ENCODE measurements at places on chromosomes 12 and 14.

- DNase-seq: no peak
Measured at GRCh38 chr12:26318661-26319068, 123.3 kb downstream of the SSPN start.

GRCh38 chr14:96270565-96271420, 14.8 kb downstream of the BDKRB1 start:
- DNase-seq: no peak

GRCh38 chr12:7019043-7019569, 830 bp upstream of the LPCAT3 start:
- no peak for DNase-seq

- no peak for DNase-seq
Measured at GRCh38 chr12:94183708-94184379, 35.5 kb downstream of the PLXNC1 start.

- DNase-seq: no peak
Measured at GRCh38 chr14:54301359-54301758, 95.4 kb upstream of the CDKN3 start.

DNA sequence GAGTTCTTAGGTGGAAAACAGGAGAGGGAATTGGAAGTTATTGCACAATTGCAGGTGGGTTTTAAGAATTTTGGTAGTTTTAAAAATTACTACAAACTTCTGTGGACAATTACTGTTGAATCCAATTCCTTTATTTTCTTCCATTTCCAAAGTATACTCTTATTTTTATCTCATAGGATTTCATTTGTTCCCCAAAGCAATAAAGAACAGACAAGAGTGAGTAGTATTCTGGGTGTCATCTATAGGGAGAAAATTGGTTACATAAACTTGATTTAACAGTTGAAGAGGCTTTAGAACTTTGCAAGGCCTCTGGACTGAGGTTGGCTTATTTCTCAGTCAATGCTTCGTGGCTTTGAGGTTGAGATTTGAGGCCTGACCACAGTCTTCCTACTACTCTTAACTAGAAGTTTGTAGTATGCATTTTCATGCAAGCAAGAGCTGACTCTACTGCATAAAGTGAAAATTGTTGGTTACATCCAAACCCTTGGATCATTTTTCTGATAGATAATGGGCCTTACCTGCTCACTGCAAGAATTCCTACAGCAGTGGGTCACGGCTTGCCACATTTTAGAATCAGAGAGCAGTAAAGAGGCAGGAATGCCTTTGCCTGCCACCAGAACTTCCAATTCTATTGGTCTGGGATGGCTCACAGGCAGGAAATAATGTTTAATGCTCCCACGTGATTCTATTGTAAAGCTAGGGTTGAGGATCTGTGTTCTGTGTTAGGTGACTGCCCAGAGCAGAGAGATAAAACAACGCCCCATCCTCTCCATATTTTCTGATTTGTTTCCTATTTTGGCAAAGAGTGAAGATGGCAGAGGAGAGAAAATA, 270.5 kb downstream of the TTC6 start:
- no peak for DNase-seq

- DNase-seq: no peak
Measured at GRCh38 chr14:69005432-69006148, 26.5 kb upstream of the ACTN1 start.

DNA sequence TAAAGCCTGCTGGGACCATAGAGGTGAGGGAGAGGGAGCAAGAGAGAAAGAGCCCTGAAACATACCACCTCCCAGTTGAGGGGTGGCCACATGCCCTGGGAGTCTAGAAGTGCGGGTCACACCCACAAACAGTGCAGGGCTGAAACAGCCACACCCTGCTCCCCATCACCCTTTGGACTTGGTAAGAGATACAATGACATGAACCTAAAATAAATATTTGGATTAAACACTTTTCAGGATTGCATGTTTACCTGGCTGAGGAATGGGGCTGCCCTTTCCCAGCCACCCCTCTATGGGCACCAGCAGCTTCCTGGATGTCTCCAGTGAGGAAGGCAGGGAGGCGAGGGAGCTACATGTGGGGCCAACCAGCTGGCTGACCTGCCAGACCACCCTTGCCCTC, 39.0 kb upstream of the TC2N start:
- DNase-seq: no peak

- no peak for DNase-seq
Measured at GRCh38 chr12:106226884-106227640, 20.8 kb downstream of the CKAP4 start.

DNA sequence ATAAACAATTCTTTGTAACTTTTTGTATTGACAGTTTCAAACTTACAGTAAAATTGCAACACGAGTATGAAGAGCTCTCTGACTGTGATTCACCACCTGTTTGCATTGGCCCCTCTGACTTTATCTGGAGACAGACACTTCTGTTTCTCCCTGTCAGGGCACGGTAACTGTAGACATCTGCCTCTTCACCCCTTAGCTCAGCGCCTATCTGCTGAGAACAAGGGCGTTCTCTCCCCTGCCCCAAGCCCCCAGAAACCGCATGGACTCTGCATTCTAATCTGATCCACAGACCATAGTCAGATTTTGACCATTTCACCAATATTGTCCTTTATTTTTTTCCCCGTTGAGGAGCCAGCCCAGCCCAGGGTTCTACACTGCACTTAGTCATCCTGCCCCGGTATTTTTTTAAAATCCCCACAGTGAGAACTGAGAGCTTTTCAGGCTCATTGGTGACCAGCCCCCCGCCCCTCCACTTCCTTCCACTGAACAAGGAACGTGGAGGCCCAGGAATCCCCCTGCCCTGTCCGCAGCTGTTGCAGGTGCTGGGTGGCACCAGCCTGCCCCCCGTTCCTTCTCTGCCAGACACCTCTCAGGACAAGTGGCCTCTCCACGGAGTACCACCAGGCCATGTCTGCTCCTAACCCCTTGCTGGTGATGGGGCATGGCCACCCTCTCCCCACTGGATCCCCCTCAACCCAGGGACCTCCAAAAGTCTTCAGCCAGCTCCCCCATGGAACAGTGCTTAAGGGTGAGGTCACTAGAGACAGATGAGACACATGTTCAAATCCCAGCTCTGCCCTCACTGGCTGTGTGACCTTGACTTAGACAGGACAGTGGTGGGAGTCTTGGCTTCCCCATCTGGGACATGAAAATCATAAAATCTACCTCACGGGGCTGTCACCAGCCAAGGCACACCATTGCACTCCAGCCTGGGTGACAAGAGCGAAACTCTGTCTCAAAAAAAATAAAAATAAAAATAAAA, 11.2 kb downstream of the RHOF start:
- DNase-seq: no peak

DNA sequence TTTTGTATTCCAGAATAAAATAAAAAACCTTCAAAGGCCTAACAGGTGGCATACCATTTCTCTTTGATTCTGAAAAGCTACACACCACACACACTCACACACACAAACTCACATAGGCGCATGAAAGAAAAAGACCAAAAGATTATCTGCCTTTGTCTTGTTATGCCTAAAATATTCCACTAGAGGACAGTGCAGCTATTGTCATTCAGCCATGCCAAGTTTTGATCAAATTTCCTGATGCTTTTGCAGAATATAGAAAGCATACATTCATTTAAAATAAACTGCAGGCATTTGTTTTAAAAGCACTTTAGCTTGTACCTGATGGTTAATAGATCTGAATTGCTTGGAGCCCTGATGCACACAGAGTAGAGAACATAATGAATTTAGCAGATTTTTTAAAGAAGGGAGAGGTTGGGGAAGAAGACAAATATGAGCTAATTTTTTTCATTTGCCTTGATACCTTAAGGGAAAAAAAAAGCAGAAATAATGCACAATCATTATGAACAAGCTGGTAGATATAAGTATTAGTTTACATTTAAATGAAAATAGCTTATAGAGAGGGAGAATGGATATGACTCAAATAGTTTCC, 1766.9 kb upstream of the SEL1L start:
- DNase-seq: no peak

DNA sequence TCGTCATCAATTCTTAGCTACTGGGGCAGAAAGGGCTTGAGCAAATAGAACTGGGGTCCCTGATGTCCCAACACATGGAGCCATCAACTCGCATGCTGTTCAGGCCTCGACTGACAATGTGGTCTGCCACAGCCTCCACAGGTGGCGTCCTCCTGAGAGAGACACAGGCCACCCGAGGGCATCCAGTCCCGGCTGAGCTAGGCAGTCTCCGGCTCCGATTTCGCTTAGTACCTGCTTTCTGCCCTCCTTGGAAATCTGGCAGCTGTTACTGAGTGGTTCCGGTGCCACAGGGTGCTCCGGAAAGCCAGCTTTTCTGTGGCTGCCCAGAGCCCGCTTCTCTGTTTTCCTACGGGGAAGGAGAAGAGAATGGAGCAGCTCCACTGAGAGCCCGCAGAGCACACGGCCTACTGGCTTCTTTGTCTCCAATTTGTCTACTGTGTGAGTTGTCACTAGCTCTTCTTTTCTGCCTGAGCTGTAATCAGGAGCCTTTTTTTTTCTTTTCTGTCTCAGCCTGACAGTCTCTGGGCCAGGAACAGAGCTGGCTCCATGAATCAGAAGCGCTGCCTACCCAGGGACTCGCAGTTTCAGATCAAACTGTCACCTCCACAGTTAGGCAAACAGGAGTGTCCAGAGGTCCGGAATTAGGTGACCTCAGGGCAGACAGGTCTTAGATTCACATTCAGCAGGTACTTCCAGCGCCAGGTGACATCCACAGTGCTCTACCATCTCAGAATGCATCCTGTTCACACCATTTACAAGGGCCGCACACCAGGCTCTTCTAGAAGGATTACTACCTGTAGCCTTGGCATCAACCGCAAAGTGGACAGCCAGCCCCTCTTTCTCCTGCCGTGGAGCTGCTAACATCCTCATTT, 73.3 kb downstream of the MOK start:
- DNase-seq: no peak

DNA sequence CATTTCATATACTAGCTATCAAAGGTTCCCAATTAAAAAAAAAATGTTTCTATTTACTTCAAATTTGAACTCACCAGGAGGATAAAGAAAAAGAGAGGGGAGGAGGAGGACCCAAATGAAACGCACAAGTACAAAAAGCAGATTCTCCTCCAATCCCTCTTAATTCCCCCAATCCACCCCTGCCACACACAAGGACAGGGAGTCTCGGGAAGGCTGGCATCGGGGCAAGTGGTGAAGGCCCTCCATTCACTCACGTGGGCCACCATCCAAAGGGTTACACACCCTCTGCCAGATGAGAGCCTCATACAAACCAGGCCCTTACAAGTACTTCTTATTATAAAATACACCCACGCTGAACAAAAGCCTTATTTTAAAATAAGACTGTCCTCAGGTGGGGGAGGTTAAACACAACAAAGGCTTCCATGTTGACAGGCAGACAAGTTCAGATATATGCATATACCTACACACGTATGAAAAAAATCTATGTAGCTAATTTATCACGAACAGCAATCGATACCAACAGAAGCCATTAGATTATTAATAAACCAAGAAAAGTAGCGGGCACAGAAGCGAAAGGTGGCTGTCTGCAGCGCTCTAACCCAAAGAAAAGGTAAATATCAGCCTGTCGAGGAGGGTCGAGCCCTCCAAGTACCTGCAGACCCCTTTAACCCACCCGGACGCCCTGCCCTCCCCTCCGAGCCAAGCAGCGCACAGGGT, 1.5 kb downstream of the ATP2B1 start:
- no peak for DNase-seq

- DNase-seq: no peak
Measured at GRCh38 chr12:27285403-27285802, 41.3 kb downstream of the STK38L start.

DNA sequence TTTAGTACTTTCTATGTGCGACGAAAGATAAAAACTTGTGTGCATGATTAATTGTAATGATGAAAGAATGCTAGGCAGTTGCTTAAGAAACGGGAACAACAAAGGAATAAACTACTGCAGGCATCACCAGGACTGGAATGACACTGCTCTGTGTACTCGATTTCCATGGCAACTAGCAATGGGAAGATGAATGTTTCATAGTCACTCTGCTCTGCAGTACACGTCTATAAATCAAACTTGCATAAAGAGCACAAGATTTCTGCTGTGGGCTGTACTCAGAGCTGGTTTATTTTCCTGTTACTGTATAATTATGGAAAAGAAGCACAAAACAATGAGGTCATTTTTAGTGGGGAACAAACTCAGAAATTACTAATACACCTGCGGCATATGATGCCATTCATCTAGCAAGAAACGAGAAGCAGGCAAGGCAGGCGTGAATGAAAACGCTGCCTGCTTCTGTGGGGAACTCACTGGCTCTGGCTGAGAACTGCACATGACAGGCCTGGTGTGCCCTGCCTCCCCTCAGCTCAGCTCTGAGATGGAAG, 41.8 kb downstream of the EFCAB11 start:
- DNase-seq: no peak

GRCh38 chr14:42508209-42508946, 901.7 kb downstream of the LRFN5 start:
- DNase-seq: no peak

DNA sequence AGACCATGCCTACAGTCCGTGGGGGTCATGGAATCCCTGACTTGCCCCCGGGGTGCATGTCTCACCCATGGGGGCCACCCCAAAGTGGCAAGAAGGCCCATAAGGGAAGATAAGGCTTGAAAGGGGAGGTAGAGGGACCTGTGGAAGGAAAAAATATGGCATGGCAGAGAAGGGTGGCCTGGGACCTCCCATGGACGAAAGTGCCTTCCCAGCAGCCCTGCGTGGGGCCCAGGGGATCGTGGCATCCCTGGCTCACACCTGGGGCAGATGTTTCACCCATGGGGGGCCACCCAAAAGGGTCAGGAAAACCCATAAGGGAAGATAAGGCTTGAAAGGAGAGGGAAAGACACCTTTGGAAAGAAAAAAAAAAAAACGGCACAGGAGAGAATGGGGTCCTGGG, 264.6 kb downstream of the ALG10 start:
- no peak for DNase-seq

DNA sequence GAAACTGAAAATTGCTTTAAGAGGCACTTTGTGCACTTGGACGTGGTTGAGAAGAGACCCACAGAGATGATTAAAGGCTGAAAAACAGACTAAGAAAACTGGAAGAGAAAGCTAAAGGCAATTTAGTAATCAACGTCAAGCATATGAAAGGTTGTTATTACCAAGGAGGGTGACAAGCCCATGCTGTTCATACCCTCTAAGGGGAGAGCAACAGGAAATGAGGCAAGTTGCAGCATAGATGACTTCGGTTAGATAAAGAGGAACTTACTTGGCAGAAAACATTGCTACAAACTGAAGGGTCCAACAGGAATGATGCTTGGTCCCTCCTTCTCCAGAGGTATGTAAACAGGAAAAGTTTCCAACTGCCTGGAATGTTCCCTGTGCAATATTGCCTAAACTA, 107.8 kb downstream of the DUSP6 start:
- no peak for DNase-seq

DNA sequence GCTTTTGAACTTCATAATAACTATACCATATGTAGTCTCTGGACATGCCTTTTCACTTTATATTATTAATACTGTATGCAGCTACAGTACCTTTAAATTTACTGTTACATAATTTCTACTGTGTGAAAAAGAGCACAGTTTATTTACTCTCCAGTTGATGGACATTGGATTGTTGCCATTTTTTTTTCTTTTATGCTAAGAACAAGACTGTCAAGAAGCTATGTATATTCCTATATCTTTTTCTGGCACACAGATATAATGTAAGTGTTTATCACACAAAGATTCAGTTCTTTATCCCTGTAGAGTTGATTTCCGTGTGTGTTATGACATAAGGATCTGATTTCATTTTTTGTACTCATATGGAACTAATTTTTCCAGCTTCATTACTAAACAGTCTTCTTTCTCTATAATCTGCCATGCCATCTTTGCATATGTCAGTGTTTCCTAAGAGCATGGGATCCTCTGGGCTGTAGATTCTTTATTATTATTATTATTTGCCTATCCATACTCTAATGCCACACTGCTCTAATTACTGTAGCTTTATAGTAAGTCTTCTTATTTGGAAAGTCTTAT, 593.0 kb upstream of the ATP2B1 start:
- no peak for DNase-seq

GRCh38 chr12:101018540-101018939, 191.5 kb downstream of the SLC5A8 start:
- DNase-seq: no peak
